ENCODE measurements at places on chromosomes 4 and X. TPM values are rescaled to one million over a fixed set of nuclear protein-coding genes. Genes with fewer than 3 reads are reported as not detected.
A peak's percentile ranks its signal among the peaks of the same experiment; 100 is the strongest.

- H3K4me1 ChIP-seq: no peaks in the 10 kb centered on the region
- H3K27me3 ChIP-seq: peaks cover 3% of the 10 kb centered on the region
- H3K36me3 ChIP-seq: no peaks in the 10 kb centered on the region
- no peak overlapping the region for H3K4me3 ChIP-seq
- no peak overlapping the region for H3K27ac ChIP-seq
- peak; percentile 41 for DNase-seq
Observed at GRCh38 chr4:168153596-168154440, 61.5 kb downstream of the ANXA10 start.

DNA sequence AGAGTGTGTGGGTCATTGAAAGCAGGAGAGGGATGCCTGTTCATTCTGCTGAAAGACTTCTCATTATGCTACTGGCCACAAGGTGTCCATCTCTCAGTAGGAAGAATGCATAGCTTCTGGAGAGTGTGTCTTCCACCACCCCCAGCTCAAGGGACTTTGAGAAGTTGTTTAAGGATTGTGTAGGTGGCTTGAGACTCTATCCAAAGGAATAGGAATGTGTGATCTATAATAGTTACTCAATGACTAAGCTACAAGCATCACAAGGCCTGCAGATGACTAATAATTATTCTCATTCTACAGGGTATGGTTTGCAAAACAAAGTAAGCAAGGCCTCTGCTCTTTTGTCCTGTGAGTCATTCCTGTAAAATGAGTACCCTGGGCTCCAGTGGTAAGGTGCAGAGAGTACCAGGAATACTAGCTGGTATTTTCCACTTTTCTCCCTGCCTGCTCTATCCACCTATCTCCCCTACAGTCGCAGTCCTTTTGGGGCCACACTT lies 279.8 kb upstream of the BOD1L1 start:
- no peak overlapping the region for H3K4me3 ChIP-seq
- no peaks in the 10 kb centered on the region for H3K27me3 ChIP-seq
- H3K36me3 ChIP-seq: no peaks in the 10 kb centered on the region
- H3K27ac ChIP-seq: no peak overlapping the region

- H3K36me3 ChIP-seq: no peaks in the 10 kb centered on the region
- no peak for DNase-seq
- no peak overlapping the region for H3K4me3 ChIP-seq
Observed at GRCh38 chr4:110640576-110640975, 17.7 kb upstream of the PITX2 start.

GRCh38 chr4:16692961-16693506 lies 205.4 kb downstream of the LDB2 start:
- no peak for DNase-seq
- H3K27me3 ChIP-seq: no peaks in the 10 kb centered on the region
- H3K4me3 ChIP-seq: no peak overlapping the region
- no peaks in the 10 kb centered on the region for H3K36me3 ChIP-seq

- H3K4me1 ChIP-seq: no peaks in the 10 kb centered on the region
- no peaks in the 10 kb centered on the region for H3K27me3 ChIP-seq
- no peak overlapping the region for H3K27ac ChIP-seq
Observed at GRCh38 chrX:70168238-70169188, 8.8 kb upstream of the DGAT2L6 start.

BEX5 gene
- 5.8 TPM for total RNA-seq

USP11 gene
- 122 TPM for total RNA-seq

DNA sequence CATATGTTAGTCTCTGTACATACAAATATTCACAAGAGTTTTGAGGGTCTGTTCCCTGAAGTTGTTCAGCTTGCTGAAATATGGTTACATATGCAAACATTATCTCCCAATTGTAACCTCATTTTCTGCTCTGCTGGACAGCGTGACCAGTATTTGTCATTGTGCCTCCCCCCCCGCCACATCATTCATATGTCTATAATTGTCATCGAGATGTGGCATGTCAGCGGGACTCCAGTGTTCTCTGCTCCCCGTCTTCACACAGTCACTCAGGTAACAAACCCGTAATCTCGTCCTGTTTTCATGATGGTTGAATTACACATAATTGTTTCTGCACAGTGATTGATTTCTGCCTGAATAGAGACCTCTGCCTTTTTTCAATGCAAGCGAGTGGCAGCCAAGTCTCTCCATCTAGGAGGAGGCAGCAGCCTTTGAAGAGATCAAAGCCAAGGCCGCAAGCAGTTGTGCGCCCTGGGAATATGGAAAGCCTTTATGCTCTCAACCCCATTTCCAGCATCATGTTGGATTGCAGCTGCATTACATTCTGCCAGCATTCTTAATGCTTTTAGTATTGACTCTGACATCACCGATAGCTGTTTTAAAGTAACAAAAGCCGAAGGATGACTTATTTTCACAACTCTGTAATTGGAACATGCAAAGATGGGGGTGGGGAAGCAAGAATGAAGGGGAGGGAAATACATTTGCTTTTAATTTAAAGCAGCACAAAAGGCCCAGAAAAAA lies 27.4 kb downstream of the LEF1 start:
- no peaks in the 10 kb centered on the region for H3K36me3 ChIP-seq
- no peaks in the 10 kb centered on the region for H3K27me3 ChIP-seq
- H3K27ac ChIP-seq: peak overlapping the region; percentile 36
- DNase-seq: no peak
- no peak overlapping the region for H3K4me3 ChIP-seq
- H3K4me1 ChIP-seq: peaks cover 40% of the 10 kb centered on the region

Data from T-cell (primary cell).